Lower lobe of right lung (tissue), 2 donors: ENCODE measurements at places on chromosomes 16 and 17. TPM values are rescaled to one million over a fixed set of nuclear protein-coding genes. Genes with fewer than 3 reads are reported as not detected.

- no peaks in the 10 kb centered on the region for H3K4me1 ChIP-seq
- no peak for DNase-seq
- H3K27me3 ChIP-seq: no peaks in the 10 kb centered on the region
Observed at GRCh38 chr17:52756746-52757145, 598.2 kb upstream of the CA10 start.

DNA sequence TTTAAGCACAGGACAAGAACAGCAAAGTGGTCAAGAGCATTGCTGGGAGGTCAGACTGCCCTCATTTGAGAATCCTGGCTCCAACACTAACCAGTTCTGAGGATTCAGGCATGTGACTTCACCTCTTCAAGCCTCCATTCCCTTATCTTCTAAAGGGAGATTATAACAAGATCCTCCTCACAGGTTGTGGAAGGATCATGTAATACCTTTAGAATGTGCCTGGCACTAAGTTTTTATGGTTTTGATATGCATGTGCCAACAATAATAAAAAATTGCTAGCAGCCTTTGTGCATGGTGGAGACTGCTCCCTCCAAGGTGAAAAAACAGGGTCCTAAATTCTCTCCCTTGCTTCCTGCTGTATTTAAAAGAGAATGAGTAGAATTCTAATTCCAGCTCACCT lies 36.0 kb upstream of the ADAMTS18 start:
- DNase-seq: no peak
- no peak overlapping the region for H3K27ac ChIP-seq
- H3K27me3 ChIP-seq: no peaks in the 10 kb centered on the region
- no peak overlapping the region for H3K4me3 ChIP-seq
- no peaks in the 10 kb centered on the region for H3K36me3 ChIP-seq

DNA sequence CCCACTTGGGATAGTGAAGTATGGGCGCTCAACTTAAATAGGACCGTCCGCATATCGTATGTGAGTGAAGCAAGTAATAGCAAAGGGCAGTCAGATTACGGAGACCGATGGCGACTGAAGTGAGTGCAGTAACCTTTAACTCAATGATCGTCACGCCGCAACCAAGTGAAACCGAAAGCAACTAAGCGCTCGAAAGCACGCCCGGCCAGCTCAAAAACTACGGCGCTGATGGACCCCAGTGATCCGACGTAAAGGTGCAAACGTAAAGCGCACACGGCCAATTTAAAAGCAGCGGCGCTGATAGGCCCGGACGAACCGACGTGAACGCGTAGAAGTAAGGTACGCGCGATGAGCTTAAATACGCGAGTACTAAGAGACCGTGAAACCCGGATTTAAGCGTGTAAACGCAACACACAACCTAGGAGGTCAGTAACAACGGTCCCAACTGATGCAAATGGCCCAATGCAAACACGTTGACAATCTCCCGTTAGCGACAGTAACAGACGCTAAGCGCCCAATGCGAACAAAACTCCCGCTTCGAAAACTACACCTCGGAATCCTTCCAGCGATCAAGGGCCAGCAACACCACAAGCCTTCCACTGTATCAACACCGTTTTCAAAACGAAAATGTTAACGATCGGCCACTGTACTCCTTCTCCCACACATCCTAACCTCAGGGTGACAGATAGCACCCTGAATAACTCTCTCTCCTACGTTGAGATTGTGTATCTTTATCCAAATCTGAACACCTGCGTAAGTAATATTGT lies 37.9 kb upstream of the ARL4D start:
- peak overlapping the region; percentile 61 for H3K4me3 ChIP-seq
- H3K4me1 ChIP-seq: peaks cover 18% of the 10 kb centered on the region
- H3K27ac ChIP-seq: peak overlapping the region; percentile 97
- no peaks in the 10 kb centered on the region for H3K27me3 ChIP-seq
- DNase-seq: peak; percentile 95

- H3K4me1 ChIP-seq: peaks cover 29% of the 10 kb centered on the region
- H3K27me3 ChIP-seq: no peaks in the 10 kb centered on the region
- no peaks in the 10 kb centered on the region for H3K36me3 ChIP-seq
- H3K4me3 ChIP-seq: no peak overlapping the region
- no peak for DNase-seq
Observed at GRCh38 chr17:50872710-50873424, 6.7 kb upstream of the TOB1 start.

The TP53TG3D gene
- total RNA-seq: 0.77 TPM

The KIF18B gene
- 0.89 TPM for total RNA-seq

DNA sequence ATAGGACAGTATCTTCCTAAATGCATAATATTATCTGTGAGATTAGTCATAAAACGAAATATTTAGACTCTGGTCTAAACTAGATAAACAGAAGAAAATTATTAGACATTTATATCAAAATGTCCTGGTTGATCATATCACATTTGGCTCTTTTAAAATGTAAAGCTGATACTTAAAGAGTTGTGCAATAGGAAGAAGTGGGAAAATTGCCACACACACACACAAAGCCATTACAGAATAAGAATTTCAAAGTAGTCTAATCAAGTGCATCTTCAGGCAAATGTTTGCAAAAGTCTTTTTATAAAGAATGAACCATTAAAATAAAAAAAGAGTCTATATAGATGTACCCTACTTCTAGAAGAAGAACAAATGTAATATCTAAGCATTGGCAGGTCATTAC lies 301.7 kb downstream of the KIF2B start:
- no peak overlapping the region for H3K27ac ChIP-seq
- H3K36me3 ChIP-seq: no peaks in the 10 kb centered on the region
- no peaks in the 10 kb centered on the region for H3K27me3 ChIP-seq
- no peaks in the 10 kb centered on the region for H3K4me1 ChIP-seq

The WNT9B gene
- total RNA-seq: 0.80 TPM

The LRRC75A gene
- total RNA-seq: 3.8 TPM
